Activated T-helper 2 cell treated with anti-CD3 and anti-CD28 coated beads, Interferon-gamma antibody, Interleukin-2, Interleukin-4, amounts not matched to agents 10 μg/mL and 5 μg/mL and 100 μg/mL, durations not matched to agents 14 hours and 24 hours and 36 hours (primary cell): ENCODE measurements at places on chromosomes 3 and 15. TPM values are rescaled to one million over a fixed set of nuclear protein-coding genes. Genes with fewer than 3 reads are reported as not detected.

RAB27A gene
- total RNA-seq: 72.3 and 74.4 TPM in 2 replicates

TRH gene
- not detected in 2 replicates for total RNA-seq

PLSCR5 gene
- total RNA-seq: not detected in 2 replicates

DNA sequence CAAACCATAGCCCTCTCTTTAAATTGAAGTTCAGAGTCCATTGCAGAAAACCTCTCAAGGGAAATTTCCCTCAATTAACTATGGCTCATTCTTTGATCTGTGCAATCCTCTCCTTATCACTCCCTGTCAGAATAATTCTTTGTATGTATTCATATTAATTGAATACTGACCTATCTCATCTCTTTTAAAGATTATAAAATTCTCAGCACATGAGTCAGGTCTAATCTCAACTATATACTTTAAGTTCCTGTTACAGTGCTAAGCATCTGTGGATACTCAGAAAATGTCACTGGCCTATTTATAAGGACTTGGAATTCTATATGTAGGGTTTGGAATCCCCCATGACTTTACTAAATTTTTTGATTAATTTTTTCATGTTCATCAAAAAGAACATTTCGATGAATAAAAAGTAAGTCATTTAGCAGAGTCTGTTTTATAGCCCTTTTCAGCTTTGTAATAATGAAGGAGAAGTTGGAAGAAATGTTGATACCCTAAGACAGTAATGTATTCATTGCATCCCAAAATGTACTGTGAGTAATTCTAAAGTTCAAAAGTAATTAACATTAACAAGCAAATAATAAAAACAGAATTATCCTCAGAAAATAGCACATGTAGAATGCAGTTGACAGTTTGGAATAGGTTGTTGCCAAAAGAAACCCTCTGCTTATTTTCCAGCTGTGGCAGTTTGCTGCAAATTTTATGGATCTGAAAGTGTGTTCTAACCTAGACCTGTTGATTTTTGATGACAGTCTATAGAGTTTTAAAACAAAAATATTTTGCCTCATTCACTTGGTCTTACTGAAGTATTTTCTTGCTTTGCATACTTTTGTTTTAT is 503.4 kb upstream of the CBLB start:
- no peak for DNase-seq

- no peak for DNase-seq
These were observed 90.6 kb downstream of the ABI3BP start for GRCh38 chr3:100902572-100902971.
